ENCODE measurements at places on chromosomes 13 and 19.
A peak's percentile ranks its signal among the peaks of the same experiment; 100 is the strongest.

DNA sequence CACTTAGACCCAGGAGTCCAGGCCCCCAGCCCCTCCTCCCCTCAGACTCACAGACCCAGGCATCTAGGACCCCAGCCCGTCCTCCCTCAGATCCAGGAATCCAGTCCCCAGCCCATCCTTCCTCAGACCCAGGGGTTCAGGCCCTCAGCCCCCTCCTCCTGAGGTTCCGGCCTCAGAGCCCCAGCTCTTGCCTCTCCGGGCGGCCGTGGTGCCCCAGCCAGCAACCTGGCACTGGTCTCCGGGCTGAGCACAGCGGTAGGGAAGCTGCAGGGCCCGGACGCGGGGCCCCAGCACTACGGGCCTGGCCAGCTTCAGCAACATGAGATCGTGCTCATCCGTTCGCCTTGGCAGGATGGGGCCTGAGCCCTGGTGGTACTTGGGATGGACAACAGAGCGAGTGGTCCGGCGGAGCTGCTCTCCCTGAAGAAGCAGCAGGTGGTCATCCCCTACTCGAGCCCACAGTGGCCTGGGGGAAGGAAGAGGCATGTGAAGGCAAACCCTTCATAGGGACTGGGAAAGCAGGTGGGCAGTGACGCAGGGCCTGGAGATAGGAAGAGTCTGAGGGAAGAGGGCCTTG, 3.7 kb downstream of the KLK10 start:
- no peak for DNase-seq

- no peak for DNase-seq
Observed at GRCh38 chr19:22517496-22518411, 95.6 kb upstream of the ZNF98 start.

DNA sequence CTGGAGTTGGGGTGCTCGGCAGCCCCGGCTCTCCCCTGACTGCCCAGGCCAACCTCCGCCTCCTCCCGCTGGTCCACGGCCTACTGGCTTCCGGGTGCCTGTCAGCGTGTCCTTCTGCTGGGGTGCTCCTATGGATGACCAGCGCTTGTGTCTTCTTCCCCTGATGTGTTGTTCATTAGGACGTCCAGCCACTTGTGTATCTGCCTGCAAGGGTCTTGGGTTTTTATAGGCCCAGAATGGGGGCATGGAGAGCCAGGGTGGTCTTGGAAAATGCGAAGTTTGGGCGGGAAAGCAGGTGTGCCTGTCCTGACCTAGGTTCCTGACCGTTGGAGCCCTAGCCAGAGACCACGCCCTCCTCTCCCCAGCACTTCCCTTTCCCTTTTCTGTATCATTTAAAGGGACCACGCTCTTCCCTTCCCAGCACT, 139.8 kb downstream of the SLITRK5 start:
- DNase-seq: no peak

DNA sequence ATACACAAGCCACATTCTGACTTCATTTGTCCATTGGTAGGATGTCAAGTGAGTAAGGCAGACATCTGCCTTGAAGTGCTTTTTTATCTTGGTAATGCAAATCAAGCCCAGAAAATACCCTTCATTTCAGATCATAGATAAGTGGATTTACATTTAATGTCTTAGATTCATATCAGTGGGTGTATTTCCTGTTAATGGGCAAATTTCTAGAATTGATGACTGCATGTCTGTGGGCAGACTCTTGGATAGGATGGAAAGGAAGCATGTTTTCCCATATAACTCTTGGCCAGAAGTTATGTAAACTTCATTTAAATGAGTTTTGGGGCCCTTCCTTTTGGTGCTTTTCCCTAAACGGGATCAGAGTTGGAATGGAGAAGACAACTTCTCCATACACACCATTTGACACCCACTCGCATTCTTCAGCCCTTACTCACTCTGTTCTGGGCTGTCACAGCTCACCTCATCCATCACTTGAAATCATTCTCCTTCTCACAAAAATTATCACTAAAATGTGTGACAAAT, 154.6 kb downstream of the FLT1 start:
- DNase-seq: no peak

GRCh38 chr19:615619-616018, 17.7 kb downstream of the POLRMT start:
- peak; percentile 16 for DNase-seq

- no peak for DNase-seq
Observed at GRCh38 chr19:47093841-47094240, 19.7 kb downstream of the ZC3H4 start.
